Activated CD4-positive, alpha-beta T cell treated with anti-CD3 and anti-CD28 coated beads, Interleukin-2, Interleukin-4, amounts not matched to agents 100 ng/mL and 50 ng/mL, durations not matched to agents 16 hours and 8 hours (primary cell): ENCODE measurements at places on chromosomes 1 and 21.

GRCh38 chr21:32653326-32653901, 41.2 kb upstream of the CFAP298 start:
- peak; percentile 27 for DNase-seq

DNA sequence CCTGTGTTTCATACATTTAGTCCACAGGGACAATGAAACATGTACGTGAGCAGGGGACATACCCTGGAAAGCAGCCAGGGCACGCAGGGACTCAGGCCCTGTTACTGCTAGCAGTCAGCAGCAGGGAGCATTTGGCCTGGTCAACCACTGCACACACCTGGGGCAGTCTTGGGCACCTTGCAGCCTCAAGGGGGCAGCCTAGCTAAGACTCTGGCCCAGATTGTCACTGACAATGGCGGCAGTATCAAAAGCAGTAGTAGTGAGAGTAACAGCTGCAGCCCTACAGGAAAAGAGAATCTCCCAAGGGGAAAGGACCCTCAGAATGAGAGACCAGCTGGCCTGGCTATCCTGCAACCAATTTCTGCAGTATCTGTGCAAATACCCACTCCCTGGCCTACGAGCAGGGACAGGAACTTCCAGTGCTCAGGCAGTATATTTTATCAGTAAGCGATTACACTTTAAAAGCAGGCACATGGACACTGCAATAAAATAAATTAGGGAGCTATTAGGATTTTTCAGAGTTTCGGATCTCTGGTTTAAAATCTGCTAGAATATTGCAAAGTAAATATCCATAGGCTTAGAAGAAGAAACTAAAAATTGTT, 475.6 kb downstream of the LTN1 start:
- peak; percentile 72 for DNase-seq

- no peak for DNase-seq
Observed at GRCh38 chr1:79519084-79519760, 512.7 kb upstream of the ADGRL4 start.

GRCh38 chr1:209527372-209527771, 56.1 kb upstream of the CAMK1G start:
- DNase-seq, result no peak

- no peak for DNase-seq
Observed at GRCh38 chr1:18879791-18880309, 20.4 kb upstream of the TAS1R2 start.

DNA sequence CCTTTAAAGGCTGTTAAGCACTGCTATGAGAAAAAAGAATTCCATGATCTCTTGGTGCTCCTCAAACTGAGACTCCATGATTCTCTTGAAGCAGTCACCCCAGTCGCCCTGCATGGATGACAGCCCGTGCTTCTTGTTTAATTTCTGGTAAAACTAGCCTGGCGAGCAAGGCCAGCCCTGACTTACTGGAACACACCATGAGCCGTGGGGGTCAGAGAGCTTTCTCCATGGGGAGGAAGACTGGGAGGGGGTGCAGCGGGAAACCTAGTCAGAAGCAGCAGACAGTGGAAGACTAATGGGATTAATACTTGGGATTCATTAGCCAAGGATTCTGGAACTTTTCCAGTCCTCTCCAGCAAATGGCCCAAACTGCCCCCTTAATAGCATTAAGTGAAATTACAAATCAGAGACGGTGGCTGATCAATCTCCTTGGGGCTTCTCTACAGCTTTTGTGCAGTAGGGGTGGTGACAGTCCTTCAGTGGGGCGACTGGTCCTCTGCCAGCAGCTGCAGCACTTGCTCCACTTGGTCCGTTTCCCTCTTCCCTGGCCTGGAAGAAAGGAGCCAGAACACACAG, 57.2 kb upstream of the LRRN2 start:
- DNase-seq, result no peak

DNA sequence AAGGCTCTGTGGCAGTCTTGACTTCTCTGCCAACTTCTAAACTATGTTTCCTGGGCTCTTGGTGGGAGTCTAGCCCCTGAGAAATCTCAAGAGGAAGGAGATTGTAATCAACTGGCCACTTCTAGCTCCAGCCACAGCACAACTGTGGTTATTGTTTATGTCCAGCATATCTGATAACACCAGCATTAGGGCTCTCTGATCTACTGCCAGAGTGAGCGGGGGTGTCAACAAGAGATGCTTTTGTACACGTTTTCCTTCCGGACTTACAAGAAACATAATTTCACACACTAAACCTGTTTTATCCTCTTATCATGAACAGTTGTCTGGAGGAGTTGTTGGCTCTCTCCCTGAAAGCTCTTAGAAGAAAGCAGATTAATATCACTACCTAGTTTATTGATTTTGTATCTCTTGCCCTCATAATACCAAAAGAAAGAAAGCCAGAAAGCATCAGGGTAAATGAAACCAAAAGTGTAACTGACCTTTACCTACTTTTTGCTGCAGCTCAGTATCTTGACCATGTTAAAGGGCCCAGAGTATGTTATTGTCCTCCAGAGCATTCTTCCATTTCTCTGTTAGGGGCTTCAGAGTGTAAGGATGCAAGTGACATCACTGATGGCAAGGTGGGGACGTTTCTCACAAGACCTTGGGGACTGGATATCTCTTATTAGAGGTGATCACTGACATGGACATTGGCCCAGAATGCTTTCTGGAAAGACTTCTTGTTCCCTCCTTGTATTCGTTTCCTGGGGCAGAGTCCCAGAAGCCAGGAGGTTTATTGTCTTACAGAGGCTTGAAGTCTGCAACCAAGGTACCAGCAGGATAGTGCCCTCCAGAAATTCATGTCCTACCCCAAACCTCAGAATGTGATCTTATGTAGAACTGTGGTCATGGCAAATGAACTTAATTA, 9.6 kb upstream of the SH2D1B start:
- DNase-seq, result no peak

- peak; percentile 96 for DNase-seq
Observed at GRCh38 chr1:234963180-234963903, 165.3 kb downstream of the TOMM20 start.

- DNase-seq, result no peak
Observed at GRCh38 chr1:244789731-244790130, 45.7 kb upstream of the COX20 start.

GRCh38 chr1:198848206-198848605, 209.4 kb downstream of the PTPRC start:
- DNase-seq, result no peak

DNA sequence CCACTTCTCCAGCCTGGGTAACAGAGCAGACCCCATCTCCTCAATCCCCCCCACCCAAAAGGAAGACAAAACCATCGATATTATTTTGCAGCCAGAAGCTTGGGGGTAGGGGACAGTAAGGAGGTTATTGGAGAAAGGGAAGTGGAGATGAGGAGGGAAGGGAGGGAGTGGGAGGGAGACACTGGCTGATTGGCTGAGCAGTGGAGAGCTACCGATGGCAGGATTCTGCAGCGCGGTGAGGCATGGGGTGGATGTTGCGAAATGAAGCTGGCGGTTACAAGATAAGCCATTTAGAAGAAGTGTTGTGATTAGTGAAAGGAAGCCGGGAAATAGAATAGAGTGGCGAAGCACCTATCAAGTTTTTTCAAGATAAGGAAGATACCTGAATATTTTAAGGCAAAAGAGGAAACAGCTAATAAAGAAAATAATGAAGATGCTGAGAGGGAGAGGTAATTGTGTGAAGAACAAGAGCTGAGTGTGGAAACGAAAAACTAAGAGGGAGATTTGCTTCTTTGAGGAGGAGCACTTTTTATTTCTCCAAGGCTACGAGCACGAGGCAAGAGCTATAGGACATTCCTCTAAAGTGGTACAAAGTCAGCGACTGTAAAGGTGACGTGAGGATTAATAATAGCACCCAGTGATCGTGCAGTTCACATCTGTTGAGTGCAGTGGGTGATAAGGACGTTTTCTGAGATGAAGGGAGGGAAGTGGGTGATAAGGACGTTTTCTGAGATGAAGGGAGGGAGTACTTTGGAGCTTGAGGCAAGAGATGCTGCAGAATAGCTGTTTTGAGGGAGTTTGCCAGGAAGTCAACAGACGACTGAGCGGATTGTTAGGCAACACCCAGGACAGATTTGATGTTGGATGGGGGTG, 103.2 kb upstream of the KIF26B start:
- peak; percentile 30 for DNase-seq

- DNase-seq, result no peak
Observed at GRCh38 chr1:56028244-56028643, 551.1 kb downstream of the PLPP3 start.

DNA sequence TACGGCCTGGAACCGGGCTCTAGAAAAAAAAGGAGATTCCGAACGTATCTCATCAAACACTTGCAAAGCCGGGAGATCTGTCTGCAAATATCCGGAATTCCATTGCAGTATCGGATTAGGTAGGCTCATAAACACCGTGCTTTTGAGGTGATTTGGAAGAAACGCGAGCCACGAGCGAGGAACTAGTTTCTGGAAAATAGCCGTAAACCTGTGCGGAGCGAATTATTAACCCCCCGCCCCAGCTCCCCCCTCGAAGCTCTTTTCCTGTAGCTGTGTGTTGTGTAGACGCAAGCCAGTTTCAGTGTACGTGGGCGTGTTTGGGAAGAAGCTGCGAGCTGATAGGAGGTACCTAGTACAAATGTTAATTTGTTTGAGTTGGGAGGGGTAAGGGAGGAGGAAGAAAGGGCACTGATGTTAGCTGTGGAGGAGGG, 1.1 kb downstream of the RALGPS2 start:
- peak; percentile 31 for DNase-seq

DNA sequence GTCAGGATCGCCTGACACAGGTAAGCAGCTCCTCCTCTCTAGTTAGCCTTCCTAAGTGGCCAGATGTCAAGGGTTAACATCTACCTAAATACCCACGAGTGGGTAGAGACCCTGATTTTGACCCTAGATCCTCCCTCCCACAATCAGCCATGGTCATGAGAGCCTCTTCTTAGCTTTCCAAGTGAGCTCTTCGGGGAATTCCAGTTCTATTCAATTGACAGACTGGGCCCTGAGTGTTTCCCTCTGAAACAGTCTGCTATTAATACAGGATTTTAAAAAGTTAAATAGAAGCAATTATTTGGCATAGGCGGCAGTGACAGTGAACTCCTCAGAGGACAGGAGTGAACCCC, 28.1 kb downstream of the C2CD2 start:
- DNase-seq, result no peak

- DNase-seq, result peak; percentile 22
Observed at GRCh38 chr1:159889821-159890252, 10.1 kb downstream of the CFAP45 start.

DNA sequence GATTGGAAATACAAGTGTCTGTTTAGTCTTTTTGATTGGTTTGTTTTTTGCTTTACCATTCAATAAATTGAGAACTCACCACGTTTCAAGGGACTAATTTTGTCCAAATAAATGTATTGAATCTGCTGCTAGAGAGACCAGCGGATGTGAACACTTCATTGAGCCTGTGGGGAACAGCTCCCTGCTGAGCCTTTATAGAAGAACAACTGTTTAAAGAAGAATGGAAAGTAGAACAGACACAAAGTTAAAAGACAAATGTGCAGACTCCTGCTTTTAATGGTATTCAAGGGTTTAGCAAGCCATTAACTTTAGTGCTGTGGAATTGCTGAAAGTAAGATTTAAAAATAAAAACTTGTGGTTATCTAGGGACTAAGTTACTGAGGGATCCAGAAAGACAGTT, 817.7 kb upstream of the B3GALT2 start:
- DNase-seq, result no peak

- DNase-seq, result no peak
Observed at GRCh38 chr1:3657578-3658230, 5.4 kb downstream of the TP73 start.

- no peak for DNase-seq
Observed at GRCh38 chr1:109347511-109347910, 40.7 kb upstream of the MYBPHL start.

DNA sequence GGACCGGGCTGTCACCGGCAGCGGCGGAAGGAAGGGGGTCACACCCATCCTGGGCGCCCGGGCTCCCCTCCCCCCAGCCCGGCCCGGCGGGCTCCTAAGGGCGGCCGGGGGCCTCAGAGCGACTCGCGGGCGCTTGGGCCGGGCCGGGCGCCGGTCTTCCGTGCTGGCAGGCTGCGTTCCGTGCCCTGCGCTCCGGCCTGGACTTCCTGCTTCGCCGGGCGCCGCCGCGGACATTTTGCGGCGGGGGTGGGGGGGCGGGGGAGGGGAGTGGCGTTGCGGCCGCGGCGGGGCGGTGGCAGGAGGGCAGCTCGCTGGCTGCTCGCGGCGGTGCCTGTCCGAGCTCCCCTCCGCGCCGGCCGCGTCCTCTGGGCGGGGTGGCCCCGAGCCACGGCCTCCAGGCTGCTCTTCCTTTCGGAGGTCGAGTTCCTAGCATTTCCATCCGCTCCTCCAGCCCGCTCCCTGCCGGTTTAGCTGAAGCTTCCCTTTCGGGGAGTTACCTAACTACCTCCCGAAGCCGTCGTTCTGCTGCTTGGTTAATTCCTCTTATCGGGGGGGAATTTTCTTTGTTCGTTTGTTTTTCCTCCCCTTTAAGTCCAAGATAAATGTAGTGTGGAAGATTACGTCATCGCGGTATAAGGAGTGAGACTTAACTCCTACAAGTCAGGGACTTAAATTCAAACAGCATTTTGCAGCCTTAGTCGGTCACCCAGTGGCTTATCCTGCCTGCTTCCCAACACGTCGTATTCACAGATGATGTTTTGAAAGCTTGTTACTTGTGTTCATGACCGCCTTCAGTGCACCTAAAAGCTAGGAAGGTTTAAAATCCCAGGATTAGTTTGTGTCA, 730 bp downstream of the CDC42 start:
- DNase-seq, result peak; percentile 39

GRCh38 chr1:80310703-80311245, 1304.2 kb upstream of the ADGRL4 start:
- no peak for DNase-seq

- DNase-seq, result no peak
Observed at GRCh38 chr1:6870571-6870970, 85.3 kb downstream of the CAMTA1 start.

GRCh38 chr1:193270996-193271395, 84.6 kb upstream of the B3GALT2 start:
- no peak for DNase-seq

GRCh38 chr1:115311474-115311989, 26.5 kb downstream of the NGF start:
- DNase-seq, result no peak

GRCh38 chr1:117824616-117825015, 104.8 kb downstream of the GDAP2 start:
- DNase-seq, result no peak
